ENCODE measurements at places on chromosomes 12 and 14.

GRCh38 chr14:22778084-22778483 lies 11.6 kb downstream of the OXA1L start:
- DNase-seq: no peak

- DNase-seq: no peak
Measured at GRCh38 chr12:88493636-88494035, 86.6 kb downstream of the KITLG start.

DNA sequence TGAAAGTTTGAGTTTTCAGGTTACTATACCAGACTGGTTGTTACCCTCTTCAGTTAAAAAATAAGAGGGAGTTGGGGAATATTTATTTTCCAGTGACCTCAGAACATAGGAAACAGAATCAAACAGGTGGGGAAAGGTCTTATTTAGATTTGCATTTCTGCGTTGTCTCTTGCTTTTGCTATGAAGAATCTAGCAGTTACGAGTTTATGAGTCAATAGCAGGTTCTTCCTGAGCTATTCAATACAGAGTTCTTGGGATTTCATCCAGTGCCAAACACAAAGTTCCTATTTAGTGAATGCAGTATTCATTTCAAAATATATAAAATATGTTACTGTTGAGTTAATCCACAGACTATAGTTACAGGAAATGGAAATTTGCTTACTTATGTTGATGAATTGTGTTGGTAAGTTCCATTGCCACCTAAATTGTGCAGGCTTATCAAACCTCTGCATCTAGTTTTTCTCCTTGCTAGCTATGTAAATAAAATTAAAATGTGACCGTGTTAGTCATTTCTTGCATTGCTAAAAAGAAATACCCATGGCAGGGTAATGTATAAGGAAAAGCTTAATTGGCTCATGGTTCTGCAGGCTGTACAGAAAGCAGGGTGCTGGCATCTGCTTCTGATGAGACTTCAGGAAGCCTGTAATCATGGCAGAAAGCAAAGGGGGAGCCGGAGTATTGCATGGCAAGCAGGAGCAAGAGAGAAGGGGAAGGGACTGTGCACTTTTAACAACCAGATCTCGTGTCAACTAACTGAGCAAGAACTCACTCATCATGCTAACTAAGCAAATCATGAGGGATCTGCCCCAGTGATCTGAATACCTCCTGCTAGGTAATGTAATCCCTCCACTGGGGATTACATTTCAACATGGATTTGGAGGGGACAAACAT lies 110.2 kb downstream of the KTN1 start:
- DNase-seq: no peak

GRCh38 chr12:83153177-83153576 lies 466.5 kb downstream of the TMTC2 start:
- no peak for DNase-seq

GRCh38 chr14:49593016-49593415 lies 5.7 kb upstream of the LRR1 start:
- DNase-seq: no peak

DNA sequence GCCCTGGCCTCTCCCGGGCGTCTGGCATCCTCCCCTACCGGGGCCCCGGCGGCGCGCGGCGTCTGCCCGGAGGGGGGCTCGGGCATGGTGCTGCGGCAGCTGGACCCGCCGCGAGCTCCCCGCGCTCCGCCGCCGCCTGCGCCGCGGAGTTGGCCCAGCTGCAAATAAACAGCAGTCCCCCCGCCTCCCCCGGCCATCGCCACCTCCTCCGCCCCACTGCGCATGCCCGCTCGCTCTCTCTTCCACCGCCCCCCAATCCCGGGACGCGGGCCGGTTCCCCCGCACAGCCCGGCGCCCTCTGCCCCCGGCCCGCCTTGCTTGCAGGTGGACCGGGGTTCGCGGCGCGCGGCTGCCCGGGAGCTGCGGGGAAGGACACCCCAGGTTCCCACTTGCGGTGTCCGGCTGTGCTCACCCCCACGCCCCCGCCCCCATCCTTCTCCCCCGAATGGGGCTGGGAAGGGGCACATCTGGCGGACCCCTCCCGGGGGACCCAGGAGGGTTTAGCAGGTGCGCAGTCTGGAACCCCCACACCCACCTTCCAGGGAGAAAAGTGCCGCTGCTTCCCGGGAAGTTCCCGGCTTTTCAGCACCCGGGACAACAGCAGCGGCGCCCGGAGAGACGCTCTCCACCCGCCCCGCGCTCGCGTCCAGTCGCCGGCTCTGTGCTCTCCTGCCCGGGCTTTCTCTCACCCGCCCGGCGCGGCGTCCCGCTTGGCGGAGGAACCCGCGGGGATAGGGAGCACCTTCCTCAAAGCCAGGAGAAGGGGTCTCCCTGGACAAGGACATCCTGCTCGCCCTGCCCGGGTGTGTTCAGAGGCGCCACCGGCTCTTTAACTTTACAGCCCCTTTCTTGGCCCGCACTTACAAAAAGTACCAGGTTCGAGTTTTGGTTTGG lies at the start of gene TMTC1:
Gene TMTC1 (minus strand): TSS at position 170 of the 894 bp plus-strand sequence. CDS start 191 bp downstream, outside the sequence.
- no peak for DNase-seq

DNA sequence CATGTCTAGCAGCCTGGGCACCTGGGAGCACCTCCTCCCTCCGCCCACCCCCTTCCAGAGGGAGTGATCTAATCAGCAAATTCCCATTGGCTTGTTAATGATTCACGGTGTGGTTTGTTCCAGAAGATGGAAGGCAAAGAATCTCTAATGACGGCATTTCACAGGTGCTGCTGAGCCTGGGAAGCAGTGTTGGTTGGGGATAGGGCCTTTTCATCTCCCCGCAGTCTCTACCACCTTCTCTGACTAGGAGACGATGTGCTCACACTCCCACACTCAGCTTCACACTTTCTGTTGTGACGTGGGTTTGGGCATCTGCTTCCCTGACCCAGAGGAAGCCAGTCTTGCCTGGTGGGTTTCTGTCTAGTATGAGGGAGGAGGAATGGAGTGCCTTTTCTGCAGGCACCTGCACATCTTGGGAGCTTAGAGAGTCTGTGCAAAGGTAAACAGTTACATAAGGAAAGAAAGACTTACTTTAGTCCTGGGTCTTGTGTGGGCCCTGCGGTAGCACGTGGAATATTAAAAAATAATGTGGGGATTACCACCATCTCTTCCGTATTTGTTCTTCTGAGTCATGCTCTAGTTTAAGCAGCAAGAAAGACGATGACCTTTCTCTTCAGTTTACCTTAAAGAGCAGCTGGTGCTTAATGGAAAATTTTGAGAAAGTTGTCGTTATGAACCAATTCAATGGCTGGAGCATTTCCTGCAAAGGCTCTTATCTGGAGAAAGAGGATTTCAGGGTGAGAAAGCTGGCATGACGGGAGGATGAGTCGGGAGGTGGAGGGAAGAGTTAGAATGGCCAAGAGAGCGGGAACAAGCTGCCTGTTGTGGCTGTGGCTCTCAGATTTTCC lies 70.6 kb upstream of the ARHGAP5 start:
- no peak for DNase-seq
